Stimulated activated CD4-positive, alpha-beta T cell treated with anti-CD3 and anti-CD28 coated beads, Interleukin-1b, Interleukin-23, amount 100 ng/mL, for 24 hours (primary cell): ENCODE measurements at places on chromosomes 16 and 17.

GRCh38 chr16:68961778-68962402 lies 118.6 kb downstream of the TANGO6 start:
- no peak for DNase-seq

DNA sequence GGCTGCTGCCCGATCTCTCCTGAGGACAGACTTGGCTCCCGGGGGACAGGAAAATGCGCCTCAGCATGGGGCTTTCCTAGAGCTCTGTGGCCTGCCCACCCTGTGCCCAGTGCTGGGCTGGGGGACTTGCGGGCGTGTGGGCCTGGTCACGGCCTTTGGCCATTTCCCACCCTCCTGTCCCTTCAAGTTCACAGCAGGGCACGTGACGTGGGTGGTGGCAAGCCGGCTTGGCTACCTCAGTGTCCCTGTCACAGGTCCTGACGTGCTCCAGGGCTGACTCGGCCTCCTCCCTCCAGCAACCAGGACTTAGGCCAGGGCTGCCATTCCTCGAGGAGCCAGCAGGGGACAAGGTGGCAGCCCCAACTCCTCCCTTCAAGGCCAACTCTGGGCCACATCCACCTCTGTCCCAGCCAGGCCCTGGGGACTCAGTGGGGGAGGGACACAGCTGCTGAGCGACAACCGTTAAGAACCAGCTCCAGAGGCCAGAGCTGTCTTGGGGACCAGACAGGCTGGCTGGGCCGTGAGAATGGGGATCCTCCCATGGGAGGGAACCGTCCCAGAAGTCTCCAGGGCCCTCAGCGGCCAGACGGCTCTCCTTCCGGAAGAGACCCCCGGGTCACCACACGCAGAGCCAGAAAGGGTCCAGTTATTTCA lies 981 bp upstream of the UNC13D start:
- no peak for DNase-seq

DNA sequence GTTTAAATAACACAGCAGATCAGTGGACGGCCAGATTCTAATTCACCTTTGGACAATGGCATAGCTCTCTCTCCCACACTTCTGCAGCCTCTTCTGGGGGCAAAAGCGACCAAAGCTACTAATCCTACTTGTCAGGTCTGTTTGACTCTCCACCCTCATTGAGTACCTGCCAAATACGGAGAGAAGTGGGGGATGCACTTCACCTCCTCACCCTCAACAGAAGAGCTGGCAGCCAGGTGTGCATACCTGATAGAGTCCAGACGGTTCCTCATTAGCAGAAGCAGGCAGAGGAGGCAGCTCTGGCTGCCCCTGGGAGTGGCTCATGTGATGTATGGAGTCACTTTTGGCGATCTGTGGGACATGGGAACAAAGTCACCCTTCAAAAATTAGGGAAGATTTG lies 4.9 kb downstream of the DNAH3 start:
- DNase-seq = no peak

GRCh38 chr16:1528921-1529537 lies 4.4 kb upstream of the TMEM204 start:
- DNase-seq = no peak

DNA sequence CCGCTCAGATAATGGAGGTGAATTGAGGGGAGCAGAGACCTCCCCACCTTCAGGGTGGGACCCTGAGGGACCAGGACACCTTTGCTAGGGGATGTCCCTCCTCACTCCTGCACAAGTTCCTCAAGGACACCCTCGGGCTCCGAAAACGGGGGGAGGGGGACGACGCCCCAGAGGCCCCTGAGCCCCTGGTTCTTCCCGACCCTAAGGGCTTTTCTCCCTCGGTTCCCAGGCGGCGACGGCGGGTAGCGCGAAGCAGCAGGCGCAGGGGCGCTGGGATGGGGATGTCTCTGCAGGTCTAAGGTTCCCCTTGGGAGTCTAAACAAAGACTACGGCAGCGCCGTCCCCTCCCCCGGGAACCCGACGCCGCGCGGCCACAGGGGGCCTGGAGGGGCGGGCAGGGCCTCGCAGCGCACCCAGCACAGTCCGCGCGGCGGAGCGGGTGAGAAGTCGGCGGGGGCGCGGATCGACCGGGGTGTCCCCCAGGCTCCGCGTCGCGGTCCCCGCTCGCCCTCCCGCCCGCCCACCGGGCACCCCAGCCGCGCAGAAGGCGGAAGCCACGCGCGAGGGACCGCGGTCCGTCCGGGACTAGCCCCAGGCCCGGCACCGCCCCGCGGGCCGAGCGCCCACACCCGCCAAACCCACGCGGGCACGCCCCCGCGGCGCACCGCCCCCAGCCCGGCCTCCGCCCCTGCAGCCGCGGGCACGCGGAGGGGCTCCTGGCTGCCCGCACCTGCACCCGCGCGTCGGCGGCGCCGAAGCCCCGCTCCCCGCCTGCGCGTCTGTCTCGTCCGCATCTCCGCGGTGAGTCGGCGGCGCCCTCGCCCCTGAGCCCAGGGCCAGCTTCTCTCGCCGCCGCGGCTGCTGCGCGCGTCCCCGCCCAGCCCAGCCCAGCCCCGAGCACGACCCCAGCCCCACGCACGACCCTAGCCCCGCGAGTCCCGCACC lies 36.7 kb upstream of the NDRG4 start:
- no peak for DNase-seq

GRCh38 chr17:38554430-38555350 lies 51.1 kb downstream of the SRCIN1 start:
- DNase-seq = no peak

- DNase-seq = no peak
Observed at GRCh38 chr17:9977180-9977575, 72.1 kb upstream of the RCVRN start.

DNA sequence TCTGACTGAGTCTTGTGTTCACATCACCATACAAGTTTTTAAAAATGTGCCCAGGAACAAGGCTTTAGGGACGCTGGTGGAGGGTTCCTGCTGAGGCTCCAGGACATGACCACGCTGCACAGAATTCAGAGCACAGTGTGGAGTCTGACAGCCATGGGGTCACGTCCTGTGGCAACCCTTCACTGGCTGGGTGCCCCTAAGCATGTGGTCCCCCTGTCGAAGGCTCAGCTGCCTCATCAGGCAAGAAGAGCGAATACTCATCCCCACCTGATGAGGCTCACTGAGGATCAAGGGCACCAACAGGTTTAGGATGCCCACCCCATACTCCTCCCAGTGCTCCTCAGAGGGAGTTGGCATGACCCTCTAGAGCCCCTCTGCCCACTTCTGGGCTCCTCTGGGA lies 5.9 kb downstream of the PNMT start:
- DNase-seq = no peak

- no peak for DNase-seq
Observed at GRCh38 chr17:3817851-3818605, 17.0 kb upstream of the ITGAE start.

DNA sequence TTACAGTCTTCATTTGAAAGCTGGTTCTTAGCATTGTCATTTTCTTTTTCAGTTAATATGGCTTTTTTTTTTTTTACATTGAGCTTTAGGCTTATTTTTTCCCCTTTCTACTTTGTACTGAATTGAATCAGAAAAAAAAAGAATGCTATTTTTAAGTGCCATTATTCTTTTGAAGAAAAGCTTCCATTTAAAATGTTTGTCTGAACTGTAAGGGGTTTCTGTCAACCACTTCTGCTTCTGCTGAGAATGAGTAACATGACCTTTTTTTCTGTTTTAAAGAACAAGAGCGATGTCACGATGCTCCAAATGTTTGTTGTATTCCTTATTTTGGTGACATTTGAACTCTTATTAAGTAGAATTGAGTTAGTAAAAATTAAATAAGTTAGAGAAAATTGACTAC lies 50.0 kb downstream of the MRTFB start:
- no peak for DNase-seq

DNA sequence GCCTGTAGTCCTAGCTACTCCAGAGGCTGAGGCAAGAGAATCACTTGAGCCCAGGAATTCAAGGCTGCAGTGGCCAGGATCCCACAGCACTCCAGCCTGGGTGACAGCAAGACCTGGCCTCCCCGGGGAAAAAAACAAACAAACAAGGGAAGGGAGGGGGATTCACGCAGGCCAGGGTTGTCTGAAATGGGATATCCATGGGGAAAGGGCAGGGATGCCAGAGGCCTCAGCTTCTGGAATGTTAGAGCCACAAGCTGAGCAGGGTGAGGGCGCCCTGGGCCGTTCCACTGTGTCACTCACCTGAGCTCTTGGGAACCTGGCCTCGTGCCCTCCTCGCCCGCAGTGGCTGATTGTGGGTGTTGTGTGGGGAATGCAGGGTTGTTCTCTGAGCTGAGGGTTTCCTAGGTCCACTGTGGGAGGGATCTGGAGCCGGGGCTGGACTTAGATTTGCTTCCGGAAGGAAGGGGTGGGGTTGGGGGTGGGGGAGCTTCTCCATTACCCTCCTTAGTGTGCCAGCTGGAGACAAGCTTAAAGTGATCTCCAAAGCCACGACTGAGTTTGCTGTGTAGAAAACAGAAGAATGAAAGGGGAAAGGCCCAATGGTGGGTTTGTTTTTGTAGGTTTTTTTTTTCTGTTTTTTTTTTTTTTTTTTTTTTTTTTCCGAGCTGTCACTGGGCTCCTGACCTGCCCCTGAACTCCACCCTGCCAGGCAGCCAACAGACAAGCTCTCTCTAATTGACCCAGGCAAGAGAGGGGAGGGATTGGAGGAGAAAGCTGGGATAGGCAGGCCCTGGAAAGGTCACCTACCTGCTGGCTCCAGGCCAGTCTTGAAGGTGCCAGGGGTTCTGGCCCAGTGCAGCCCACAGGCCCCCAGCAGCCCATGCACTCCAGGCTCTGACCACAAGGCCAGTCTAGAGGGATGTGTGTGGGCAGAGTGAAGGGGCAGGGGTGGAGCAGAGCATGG lies at the start of gene SULT1A1:
Gene SULT1A1 (minus strand): TSS at position 414 of the 964 bp plus-strand sequence. CDS start 1,189 bp downstream, outside the sequence.
- DNase-seq = no peak

- no peak for DNase-seq
Observed at GRCh38 chr17:64496348-64496785, 487 bp downstream of the POLG2 start.

DNA sequence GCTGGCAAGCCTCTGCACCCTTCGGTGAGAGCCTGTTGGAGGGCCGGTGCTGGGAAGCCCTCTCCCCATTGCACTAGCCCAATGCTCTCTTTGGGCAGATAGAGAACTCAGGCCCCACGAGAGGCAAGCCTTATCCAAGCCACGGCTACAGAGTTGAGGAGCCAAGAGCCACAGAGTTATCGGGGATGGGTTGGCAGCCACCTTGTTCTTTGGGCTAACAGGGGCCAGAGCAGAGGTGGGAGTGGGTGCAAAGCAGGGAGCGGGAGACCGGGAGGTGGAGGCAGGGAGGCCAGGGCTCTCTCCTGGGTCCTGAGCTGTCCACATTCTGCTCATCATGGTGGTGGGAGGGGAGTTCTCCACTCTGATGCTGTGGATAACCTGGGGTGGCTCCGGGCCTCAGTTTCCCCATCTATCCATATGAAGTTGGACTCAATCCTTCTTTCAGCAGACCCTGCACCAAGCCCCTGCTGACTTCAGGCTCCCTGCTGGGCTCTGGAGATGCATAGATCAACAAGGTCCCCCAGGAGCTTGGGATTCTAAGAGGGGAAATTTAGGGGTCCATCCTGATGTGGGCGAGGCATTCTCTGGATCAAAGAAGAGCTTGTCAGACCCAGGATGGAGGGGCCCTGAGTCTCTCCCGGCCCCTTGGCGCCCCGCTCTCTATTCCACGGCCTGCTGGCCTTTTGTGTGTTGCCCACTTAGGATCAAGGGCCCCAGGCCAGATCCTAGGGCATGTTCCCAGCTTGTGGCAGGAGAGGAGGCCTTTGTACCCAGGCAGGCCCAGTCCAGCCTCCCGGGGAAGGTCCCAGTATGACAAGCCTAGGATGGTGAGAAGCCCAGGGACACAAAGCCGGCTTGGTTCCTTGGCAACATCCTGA lies 557 bp upstream of the CX3CL1 start:
- DNase-seq = no peak

DNA sequence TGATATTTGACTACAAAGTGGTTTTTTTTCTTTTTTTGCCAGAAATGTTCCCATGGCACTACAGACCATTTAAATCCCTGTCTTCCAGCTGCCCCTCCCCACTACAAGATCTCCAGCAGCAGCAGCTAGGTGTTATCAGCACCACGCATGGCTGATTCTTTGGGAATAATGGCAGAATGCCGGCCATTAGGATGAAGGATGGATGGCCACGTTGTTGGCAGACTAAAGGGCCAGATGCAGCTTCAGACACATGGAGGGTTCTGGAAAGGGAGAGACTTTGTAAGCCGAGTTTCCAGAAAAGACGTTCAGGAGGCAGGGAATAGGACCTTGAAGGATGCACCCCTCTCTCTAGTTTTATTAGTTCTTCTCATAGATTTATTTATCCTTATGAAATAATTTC lies 10.3 kb upstream of the MED9 start:
- no peak for DNase-seq

DNA sequence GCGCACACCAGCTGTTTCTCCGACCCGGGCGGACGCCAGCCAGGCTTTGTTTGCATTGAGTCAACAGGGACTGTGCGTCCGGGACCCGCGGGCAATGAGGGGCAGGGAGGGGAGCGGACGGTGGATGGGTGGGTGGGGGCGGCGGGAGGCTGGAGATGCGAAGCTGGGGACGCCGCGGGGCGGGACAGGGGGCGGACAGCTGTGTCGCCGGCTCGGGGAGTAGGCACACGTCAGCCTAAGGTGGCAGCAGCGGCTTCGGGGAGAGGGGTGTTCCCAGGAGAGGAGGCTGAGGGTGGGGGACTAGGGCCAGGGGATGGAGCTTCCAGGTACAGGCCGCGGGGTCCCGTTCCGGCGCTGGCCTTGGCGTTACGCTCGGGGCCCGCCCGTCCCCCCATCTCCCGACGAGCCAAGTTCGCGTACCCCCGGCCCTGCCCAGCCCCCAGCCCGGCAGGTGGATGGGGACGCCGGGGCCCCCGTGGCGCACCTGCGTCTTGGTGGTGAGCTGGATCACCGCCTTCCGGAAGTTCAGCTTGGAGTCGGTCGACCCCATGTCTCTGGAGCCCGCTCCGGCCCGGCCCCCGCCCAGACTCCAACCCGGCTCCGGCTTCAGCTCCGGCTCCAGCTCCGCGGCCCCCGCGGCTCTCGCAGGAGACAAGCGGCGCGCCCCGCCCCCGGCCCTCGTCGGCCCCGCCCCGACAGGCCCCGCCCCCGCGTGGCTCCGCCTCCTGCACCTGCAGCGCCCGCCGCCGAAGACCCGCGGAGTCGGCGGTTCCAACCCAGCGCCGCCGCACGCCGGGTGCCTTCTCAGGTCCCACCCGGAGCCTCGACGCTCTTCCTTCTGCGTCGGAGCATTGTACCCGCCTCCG lies at the start of gene HID1:
Gene HID1 (minus strand): TSS at position 653 of the 866 bp plus-strand sequence. CDS start 103 bp downstream, at position 550.
- peak; percentile 62 for DNase-seq

- peak; percentile 49 for DNase-seq
Observed at GRCh38 chr17:1058423-1059130, 61.6 kb downstream of the TIMM22 start.

- no peak for DNase-seq
Observed at GRCh38 chr17:4329838-4330237, 36.6 kb downstream of the UBE2G1 start.

DNA sequence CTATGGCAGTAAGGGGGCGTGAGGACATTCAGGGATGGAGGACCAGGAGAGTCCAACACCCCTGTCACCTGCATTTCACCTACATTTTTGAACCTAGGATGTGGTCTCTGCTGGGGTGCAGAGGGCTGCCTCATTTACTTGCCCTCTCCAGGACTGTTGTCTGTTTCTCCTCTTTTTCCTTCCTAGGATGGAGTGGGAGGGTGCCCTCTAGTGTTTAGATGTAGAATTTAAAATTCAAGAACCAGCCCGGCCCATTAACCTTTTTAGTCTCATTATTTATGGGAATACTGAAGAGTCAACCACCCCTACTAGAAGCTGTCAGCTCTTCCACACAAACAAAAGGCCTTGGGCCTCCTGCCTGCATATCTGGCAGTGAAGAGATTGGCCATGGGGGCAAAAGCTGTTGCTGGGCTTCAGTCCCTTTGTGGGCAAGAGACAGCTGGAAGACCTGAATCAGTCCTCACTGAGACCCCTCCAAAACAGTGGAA lies 2.5 kb upstream of the STARD3 start:
- DNase-seq = no peak

- no peak for DNase-seq
Observed at GRCh38 chr17:11780621-11781020, 182.4 kb downstream of the DNAH9 start.
